ENCODE measurements at places on chromosomes 2 and 18.

GRCh38 chr2:206739271-206739670 lies 21.1 kb upstream of the DYTN start:
- DNase-seq: peak; percentile 65

DNA sequence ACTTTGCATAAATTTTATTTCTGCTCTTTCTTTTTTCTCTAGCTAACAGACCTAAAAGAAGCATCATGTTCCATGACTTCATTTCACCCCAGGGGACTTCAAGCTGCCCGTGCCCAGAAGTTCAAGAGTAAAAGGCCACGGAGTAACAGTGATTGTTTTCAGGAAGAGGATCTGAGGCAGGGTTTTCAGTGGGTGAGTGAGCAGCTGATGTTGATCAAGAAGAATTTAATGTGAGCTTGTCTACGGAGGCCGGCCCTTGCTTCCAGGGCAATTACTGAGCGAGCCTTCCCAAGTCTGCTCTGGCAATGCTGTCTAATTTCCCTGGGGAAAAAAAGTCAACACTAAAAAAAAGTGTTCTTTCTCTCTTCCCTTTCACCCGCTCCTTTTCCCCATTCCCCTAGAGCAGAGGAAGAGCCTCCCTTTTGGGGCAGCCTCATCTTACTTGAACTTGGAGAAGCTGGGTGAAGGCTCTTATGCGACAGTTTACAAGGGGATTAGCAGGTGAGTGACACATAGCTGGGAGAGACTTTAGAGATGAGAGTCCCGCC lies 1.2 kb downstream of the CDK15 start:
- peak; percentile 89 for DNase-seq

GRCh38 chr2:168528469-168528868 lies 72.4 kb downstream of the CERS6 start:
- no peak for DNase-seq

GRCh38 chr2:77328134-77328931 lies 193.8 kb downstream of the LRRTM4 start:
- no peak for DNase-seq

- DNase-seq: no peak
Observed at GRCh38 chr2:6692819-6693218, 172.9 kb downstream of the CMPK2 start.

GRCh38 chr2:63980794-63981193 lies 38.4 kb downstream of the VPS54 start:
- no peak for DNase-seq

- peak; percentile 39 for DNase-seq
Observed at GRCh38 chr2:147082850-147083522, 761.8 kb upstream of the ACVR2A start.

GRCh38 chr2:109645412-109646184 lies 31.4 kb downstream of the SOWAHC start:
- no peak for DNase-seq

GRCh38 chr2:210617732-210618330 lies 61.4 kb downstream of the CPS1 start:
- peak; percentile 31 for DNase-seq

DNA sequence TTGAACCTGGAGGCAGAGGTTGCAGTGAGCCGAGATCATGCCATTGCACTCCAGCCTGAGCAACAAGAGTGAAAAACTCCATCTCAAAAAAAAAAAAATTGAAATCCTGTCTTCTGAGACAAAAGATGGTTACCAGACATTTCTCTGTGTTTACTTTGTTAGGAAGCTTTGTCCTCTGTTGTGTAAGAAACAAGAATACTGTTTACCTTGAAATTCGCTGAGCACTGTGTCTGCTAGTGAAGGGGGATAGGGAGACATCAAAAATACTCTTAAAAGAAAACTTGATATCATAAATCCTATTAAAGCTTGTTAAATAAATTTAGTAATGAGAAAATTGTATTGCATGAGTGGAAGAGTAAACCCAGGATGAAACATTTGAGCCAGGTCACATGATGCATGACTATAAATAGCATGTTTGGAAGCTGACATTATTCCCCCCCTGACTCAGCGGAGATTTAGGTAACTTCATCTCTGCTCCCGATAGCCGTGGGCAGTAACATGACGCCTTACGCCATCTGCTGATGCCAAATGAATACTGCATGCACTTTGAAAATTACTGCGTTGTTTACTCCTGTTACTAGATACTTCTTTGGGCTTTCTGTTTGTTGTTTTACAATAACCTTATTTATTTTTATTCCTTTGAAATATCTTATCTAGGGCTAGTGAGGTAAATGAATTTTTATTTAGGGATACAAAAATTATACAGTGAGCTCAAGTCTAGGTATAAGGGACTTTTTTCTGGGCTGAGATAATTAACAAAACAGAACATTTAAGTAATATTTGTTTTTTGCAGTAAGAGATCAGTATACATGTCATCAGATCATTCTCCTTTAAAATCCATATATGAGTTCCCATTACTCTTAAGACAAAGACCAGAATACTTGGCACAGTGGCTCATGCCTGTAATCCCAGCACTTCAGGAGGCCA lies 134.9 kb downstream of the MAP3K20 start:
- DNase-seq: no peak

GRCh38 chr2:170924969-170925368 lies 4.1 kb upstream of the GORASP2 start:
- DNase-seq: no peak

DNA sequence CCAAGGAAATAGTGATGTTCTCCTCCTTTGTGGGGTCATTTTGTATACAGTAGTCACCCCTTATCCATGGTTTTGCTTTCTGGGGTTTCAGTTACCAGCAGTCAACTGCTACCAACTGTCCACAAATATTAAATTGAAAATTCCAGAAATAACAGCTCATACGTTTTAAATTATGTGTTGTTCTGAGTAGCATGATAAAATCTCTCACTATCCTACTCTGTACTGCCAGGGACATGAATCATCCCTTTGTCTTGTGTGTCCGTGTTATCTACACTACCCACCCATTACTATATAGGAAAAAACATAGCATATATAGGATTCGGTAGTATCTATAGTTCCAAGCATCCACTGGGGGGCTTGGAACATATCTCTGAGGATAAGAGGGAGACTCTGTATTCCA lies 120.9 kb upstream of the DCC start:
- DNase-seq: no peak
